ENCODE measurements at places on chromosomes 1 and 21.
A peak's percentile ranks its signal among the peaks of the same experiment; 100 is the strongest.

DNA sequence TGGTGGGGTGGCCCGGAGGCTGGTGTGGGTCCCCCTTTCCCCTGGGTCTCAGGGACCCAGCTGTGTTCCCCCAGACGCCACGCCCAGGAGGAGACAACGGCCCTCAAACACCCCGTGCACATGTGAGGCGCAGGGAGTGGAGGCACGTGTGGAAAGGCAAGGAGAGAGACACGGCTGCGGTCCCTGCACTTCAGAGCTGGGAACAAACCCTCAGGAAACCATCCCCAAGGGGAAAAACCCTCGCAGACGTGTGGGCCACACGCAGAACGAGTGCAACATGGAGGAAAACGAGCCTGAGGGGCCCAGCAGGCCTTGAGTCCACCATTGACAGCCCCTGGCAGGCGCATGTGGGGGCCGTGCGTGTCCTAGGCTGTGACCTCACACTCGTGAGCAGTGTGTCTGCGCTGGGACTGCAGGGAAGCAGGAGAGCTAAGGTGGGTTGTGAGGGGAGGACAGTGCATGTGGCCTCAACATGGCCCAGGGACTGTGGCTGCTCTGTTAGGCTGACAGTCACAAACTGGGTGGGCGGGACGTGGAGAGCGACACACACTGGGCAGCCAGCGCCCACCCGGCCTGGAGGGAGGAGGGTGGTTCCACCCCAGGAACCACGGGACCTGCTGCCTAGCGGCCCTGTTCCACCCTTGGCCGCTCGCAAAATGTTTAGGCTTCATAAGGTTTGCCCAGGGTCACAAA lies 20.0 kb downstream of the ITGB2 start:
- peak; percentile 3 for DNase-seq

- DNase-seq: no peak
These were observed 57.3 kb upstream of the BACE2 start for GRCh38 chr21:41110664-41111063.

DNA sequence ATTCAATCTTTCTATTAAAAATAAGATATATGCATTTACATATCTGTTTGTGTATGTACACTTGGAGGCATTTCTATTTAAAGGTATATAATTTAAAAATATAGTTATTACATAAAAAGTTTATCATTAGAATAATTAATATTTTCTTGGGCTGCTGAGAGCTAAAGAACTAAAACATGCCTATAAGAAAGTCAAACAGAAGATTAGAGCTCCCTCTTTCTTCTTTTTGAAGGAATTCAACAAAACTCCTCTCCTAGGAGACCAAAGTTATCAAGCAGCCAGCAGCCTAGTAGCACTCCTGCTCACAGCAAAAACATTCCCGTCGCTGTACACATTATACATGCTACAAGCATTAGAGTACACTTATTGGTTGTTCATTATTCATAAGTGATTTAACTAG lies 216.4 kb downstream of the VAV3 start:
- DNase-seq: no peak

GRCh38 chr1:204640578-204640977 lies 45.0 kb downstream of the LRRN2 start:
- DNase-seq: no peak

GRCh38 chr1:152932170-152932811 lies 14.7 kb upstream of the SPRR5 start:
- no peak for DNase-seq

Measured in WTC11 (cell line).